Nephron progenitor cell (in vitro differentiated cells): ENCODE measurements at places on chromosomes 12 and 14.

DNA sequence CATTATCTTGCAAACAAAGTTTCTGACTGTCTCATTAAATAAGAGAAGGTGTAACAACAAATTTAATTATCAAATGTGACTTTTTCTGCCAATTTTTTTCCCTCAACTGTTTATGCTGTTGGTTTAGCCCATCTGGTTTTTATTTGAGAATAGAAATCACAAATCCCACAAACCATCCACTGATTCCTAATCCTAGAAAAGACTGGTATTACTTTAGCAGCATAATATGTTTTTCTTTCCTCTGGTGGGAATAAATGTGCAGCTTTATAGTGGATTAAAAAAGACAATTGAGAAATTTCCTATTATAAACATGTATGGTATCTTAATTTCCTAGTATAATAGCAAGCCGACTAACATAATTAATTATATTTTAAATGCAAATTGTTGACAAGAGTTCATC is 257.9 kb upstream of the FOXN3 start:
- DNase-seq = no peak

GRCh38 chr12:50635364-50635763 is 128.5 kb upstream of the ATF1 start:
- no peak for DNase-seq

DNA sequence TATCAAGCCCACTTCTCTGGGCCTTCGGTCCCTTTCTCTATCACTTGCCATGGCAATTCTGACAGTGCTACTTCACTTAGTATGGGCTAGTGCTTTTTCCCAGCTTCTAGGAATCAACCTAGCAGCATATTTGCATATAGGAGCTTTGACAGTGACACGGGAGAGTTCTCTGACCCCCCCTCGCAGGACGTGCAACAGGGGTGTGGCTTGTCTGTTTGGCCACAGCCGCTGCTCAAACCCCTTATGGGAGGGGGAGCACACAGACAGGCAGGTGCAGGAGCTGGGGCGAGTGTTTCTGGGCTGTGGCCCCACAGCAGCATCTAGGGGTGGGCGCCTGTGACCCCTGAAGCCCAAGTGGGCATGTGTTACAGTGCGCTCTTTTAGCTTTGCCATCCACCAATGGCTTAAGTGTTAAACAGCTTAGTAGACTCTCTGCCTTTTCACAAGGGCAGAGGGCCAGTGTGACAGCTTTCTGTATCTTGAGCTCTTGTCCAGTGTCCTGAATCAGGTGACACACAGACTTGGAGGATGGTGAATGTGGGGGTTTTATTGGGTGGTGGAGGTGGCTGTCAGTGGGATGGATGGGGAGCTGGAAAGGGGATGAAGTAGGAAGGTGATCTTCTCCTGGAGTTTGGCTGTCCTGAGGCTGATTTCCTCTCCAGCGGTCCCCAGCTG is 229.3 kb downstream of the PCNX1 start:
- DNase-seq = no peak

GRCh38 chr12:113467502-113468364 is 3.9 kb downstream of the LHX5 start:
- no peak for DNase-seq

- DNase-seq = no peak
These were observed 36.9 kb upstream of the FBXO21 start for GRCh38 chr12:117227000-117227653.

- no peak for DNase-seq
These were observed 14.4 kb downstream of the SPRYD3 start for GRCh38 chr12:53064613-53065436.

GRCh38 chr12:12228402-12228801 is 38.4 kb downstream of the LRP6 start:
- no peak for DNase-seq

DNA sequence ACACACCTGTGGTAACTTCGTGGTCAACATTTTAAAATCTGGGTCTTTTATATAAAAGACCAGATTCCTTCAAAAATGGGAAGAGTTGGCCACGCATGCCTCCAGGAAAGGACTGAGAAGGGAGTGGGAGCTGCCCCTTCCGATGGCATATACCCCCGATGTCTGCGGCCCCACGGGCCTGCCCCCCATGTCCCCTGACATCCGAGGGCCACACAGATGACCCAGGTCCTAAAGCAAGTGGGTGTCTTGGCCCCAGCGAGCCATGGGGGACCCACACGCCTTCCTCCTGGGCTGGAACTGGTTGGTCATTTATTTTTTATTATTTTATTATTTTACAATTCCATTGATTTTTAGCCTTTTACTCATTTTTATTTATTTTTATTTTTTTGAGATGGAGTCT is 142.5 kb downstream of the PIWIL1 start:
- DNase-seq = no peak

DNA sequence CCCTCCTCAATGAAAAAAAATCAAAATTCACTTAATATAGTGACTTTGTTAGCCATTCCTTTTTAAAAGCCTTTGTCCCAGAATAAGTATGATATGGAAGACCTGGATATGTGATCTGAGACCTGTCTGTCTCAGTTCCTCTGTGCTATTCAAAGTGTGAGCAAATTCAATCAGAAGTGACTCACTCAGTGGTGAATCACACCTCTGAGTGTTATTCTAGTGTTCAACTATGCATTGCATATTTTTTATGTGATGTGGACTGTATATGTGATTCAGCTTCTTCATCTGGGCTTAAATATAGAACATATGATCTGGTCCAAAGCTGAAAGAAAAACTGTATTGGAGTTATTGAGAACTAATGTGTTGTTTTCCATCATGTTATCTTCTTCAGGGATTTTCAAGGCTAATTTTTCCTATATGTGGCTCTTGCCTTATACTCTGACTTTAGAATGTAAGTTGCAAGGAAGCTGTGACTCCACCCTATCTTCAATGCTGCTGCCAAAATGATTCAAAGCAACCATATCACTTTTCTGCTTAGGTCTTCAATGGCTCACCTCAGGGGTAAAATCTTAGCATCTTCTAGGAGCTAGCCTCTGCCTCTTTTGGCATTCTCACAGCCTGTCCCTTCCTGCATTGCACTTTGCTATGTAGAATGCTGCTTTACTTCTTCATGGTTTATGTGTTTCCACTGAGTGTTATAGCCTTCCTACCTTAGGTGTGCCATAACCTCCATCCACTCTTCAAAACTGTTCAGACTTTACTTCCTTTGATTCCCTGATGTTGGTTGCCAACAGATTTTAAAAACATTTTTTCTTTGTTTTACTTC is 169.8 kb downstream of the OTOGL start:
- no peak for DNase-seq

GRCh38 chr14:81446279-81447007 is 46.3 kb upstream of the STON2 start:
- no peak for DNase-seq

DNA sequence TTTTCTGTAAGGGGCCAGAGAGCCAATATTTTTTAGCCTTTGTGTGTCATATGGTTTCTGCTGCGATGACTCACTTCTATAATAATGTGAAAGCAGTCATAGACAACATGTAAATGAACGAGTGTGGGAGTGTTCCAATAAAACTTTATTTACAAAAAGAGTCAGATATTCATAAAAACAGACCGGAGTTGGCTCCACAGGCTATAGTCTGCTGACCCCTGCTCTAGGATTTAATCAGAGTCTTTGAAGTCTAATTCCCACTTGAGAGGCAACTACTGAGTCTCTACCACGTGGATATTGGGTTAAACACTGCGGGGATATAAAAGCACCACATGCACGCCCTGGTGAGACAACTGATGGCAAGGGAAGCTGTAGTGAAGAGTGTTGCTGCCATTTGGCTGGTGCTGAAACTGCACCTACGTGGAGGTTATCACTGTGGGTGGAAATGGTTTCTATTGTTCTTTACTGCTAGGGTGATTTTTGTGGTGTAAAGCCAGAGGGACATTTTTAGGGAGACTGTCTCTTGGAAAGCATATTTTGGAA is 3.6 kb upstream of the NINJ2 start:
- DNase-seq = no peak

DNA sequence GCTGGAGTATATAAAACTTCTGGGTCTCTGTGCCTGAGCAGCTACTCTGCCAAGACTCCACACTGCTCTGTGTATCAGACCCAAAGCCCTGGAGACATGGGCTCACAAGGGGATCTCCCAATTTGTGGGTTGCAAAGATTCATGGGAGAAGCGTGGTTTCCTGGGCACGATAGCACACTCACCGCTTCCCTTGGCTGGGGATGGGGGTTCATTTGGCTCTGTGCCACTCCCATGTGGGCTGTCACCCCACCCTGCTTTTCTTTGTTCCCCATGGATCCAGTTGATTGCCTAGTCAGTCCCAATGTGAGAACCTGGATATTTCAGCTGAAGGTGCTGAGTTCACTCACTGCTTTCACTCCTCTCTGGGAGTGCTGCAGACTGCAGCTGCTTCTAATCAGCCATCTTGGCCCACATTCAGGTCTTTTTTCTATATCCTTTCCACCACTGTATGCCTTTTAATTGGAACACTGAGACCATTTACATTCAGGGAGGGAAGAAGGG is 40.0 kb upstream of the PCNX4 start:
- DNase-seq = no peak

GRCh38 chr14:50647753-50648152 is 20.4 kb downstream of the SAV1 start:
- no peak for DNase-seq

DNA sequence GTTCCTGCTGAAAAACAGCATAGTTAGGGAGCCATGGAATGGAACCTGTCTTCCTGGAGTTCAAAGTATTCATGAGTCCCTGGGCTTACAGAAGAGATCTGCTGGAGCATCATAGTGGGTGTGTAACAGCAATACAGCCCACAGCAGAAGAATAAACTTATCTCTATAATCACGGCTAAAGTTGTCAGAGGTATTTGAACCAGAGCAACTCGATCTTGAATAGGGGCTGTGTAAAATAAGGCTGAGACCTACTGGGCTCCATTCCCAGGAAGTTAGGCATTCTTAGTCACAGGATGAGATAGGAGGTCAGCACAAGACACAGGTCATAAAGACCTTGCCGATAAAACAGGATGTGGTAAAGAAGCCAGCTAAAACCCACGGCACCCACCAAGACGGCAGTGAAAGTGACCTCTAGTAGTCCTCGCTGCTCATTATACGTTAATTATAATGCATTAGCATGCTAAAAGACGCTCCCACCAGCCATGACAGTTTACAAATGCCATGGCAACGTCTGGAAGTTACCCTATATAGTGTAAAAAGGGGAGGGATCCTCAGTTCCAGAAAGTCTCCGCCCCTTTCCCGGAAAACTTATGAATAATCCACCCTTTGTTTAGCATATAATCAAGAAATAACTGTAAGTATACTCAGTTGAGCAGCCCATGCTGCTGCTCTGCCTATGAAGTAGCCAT is 223.4 kb downstream of the PCNX1 start:
- no peak for DNase-seq

DNA sequence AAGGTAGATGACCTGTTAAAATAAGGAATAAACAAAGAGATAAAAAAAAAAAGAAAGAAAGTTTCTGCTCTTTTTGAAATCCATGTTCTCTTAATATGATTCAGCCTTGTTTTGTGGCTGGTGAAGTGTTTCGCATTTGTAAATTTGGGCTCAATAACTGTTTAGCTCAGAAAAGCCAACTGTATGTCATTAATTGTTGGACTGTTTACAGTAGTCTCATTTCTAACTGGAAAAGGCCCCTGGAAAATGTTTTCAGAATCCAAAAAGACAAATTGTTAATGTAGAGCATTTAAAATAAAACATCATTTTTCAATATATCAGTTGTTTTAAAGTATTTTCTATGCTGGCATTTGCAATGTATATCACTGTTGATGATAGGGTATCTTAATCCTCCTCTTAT is 47.4 kb upstream of the DYRK2 start:
- DNase-seq = no peak

DNA sequence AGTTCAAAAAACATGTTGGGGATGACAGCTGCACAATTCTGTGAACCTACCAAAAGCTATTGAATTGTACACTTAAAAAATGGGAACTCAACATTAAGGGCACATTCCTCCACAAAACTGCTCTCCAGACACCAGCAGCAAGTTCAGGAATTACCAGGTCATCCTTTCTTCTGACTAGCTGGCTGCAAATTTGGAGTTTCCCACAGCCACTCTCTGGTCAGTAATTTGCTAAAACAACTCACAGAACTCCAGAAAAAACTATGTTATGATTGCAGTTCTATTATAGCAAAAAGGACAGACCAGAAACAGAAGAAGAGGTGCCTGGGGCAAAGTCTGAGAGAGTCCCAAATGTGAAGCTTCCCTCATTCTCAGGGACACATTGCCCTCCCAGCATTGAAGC is 20.1 kb upstream of the PLEKHD1 start:
- DNase-seq = no peak

- no peak for DNase-seq
These were observed 79.2 kb downstream of the MDGA2 start for GRCh38 chr14:47596232-47596631.

- DNase-seq = no peak
These were observed 38.0 kb downstream of the NFKBIA start for GRCh38 chr14:35366521-35366976.

DNA sequence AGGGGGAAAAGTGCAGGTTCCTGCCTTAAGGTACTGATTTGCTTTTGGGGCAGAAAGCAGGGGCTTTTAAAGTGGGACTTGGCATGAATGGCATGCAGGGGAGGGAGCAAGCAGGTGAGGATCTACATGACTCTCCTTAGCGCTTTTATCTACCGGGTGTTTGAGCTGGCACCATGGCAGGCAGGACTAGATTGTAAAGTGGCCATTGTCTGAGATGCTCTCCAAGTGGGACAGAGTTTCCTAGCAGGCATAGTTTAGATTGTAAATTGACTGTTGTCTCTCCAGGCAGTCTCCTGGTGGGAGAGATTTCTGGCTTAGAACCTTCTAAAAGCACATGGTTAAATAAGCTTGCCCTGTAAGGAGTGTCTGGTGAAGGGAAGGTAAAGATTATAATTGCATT is 5.3 kb upstream of the DICER1 start:
- no peak for DNase-seq

DNA sequence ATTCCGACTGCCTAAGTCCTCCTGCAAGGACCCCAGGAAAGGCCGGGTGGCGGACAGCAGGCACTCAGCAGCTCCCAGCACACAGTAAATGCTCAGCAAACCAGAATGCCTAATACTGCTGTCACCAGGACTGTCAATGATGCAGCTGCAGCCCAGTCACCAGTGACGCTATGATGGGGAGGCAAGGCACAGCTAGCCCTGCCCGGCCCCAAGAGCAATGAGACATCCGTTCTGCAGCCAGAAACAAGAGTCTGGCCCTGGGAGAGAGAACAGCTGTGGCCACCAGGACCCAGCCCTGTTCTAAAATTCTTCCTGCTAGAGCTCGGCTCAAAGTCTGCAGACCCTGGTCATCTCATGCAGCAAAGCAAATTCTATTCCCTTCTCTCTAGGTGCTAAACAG is 69.8 kb downstream of the NCOR2 start:
- no peak for DNase-seq

- no peak for DNase-seq
These were observed 163.9 kb downstream of the MED13L start for GRCh38 chr12:116113398-116114130.

DNA sequence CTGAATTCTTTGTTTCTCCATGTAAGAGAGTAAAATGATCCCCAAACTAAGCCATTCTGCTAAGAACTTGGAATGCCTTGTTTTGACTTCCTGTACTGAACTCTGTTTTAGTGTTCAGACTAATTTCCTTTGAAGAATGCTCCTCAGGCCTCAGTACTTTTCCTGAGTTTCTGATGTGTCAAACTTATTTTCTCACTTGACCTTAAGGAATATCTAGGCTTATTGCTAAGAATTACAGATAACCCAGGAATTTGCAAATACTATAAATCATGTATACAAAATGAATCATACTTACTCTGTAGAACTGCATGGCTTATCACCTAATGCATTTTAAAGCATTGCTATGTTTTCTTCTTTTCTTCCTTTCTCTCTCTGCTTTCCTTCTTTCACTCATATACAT is 93.1 kb upstream of the PKP2 start:
- no peak for DNase-seq
